Activated CD4-positive, alpha-beta T cell treated with anti-CD3 and anti-CD28 coated beads, Interleukin-2, amount 50 U/mL, for 16 hours (primary cell): ENCODE measurements at places on chromosomes 4 and X.

DNA sequence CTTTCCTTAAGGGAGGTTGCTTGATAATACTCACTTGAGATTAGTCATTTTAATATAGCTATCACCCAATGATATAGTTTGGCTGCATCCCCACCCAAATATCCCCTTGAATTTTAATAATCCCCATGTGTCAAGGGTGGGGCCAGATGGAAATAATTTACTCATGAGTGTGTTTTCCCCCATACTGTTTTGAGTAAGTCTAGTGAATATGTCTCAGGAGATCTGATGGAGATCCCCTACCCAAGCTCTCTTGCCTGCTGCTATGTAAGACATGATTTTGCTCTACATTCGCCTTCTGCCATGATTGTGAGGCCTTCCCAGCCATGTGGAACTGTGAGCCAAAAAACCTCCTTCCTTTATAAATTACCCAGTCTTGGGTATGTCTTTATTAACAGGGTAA, 539.7 kb upstream of the GRID2 start:
- no peak for DNase-seq

- no peak for DNase-seq
These were observed 47.2 kb downstream of the SLC34A2 start for GRCh38 chr4:25702848-25703247.

- DNase-seq = no peak
These were observed 24.7 kb downstream of the RAB33A start for GRCh38 chrX:130196466-130196865.

DNA sequence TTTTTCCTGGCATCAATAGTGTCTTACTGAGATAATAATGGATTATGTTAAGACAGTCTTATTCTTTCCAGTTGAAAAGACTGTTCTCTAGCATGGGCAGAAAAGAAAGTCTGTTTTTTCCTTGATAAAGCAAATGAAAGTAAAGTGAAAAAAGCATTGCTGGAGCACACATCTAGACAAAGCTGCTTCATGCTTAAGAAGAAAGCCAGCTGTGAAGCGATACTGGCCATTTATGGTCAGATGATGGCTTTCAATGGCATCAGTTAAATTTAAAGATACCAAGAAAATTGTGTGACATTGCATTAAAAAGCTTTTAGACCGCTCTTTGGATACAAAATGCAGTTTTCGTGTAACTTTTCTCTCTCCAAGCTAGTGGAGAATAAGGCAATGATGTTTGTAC, 242.1 kb upstream of the TRAM1L1 start:
- DNase-seq = no peak

DNA sequence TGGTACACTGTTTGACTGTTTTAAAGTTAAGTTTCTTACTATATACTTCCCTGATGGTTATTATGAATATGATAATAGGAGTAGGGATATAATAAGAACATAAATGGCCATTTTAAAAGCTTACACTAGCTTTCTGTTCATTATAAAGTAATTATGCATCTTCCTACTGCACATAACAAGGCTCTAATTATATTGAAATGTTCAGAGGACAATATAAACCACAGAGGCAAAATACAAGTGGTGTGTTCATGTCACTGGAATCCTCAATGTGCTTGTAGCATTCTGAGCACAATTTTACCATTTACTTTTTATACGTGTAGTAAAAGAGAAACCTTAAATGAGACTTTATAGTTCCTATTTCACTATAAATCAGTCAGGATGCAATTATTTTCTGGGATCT, 268.3 kb downstream of the TMA16 start:
- DNase-seq = no peak
